ENCODE measurements at places on chromosomes 11 and 22. TPM values are rescaled to one million over a fixed set of nuclear protein-coding genes. Genes with fewer than 3 reads are reported as not detected.

The THOC5 gene
- 19.0 TPM for polyA plus RNA-seq

The LMNTD2 gene
- polyA plus RNA-seq, result 7.6 TPM

The CDC42EP2 gene
- 10.0 TPM for polyA plus RNA-seq

The GPR83 gene
- polyA plus RNA-seq, result 4.0 TPM

The KDM4F gene
- polyA plus RNA-seq, result not detected

The OR4D5 gene
- not detected for polyA plus RNA-seq

The HTR3B gene
- 0.86 TPM for polyA plus RNA-seq

The MUC6 gene
- 1.3 TPM for polyA plus RNA-seq

The ASCL2 gene
- 0.51 TPM for polyA plus RNA-seq

The SLC35E4 gene
- 7.1 TPM for polyA plus RNA-seq

The OSBP2 gene
- polyA plus RNA-seq, result 25.0 TPM

The PANX2 gene
- 21.6 TPM for polyA plus RNA-seq

The MYEOV gene
- polyA plus RNA-seq, result not detected

The ACER3 gene
- 32.6 TPM for polyA plus RNA-seq

The TUB gene
- 88.8 TPM for polyA plus RNA-seq

The IGSF22 gene
- polyA plus RNA-seq, result 3.5 TPM

The GPR152 gene
- not detected for polyA plus RNA-seq

The MRPL11 gene
- polyA plus RNA-seq, result 39.2 TPM

The OR51I1 gene
- not detected for polyA plus RNA-seq

The DLG2 gene
- polyA plus RNA-seq, result 44.4 TPM

The ARVCF gene
- polyA plus RNA-seq, result 121 TPM

Data from spinal cord (tissue), 10 donors.